ENCODE measurements at places on chromosomes 1 and 21. TPM values are rescaled to one million over a fixed set of nuclear protein-coding genes. Genes with fewer than 3 reads are reported as not detected.

Gene A3GALT2
- total RNA-seq: not detected

Gene DYNLT5
- 4.2 TPM for total RNA-seq

Gene SLC5A9
- total RNA-seq: not detected

Gene CXADR
- 26.6 TPM for total RNA-seq

Gene RNF223
- not detected for total RNA-seq

Gene PLA2G4A
- 10.6 TPM for total RNA-seq

Gene FAM229A
- total RNA-seq: 0.61 TPM

Gene BSDC1
- 46.1 TPM for total RNA-seq

Gene NTNG1
- total RNA-seq: 0.15 TPM

Gene PBXIP1
- 79.6 TPM for total RNA-seq

Gene LRRC3
- total RNA-seq: 0.61 TPM

Gene WNT9A
- 1.3 TPM for total RNA-seq

Gene PCAT6
- 1.1 TPM for total RNA-seq

Gene C1QB
- total RNA-seq: not detected

Gene MYOG
- not detected for total RNA-seq

Gene CAMSAP2
- 20.1 TPM for total RNA-seq

Gene SMG7
- total RNA-seq: 34.0 TPM

Gene NTMT2
- total RNA-seq: not detected

Gene HSD3B1
- not detected for total RNA-seq

Gene ST3GAL3
- total RNA-seq: 14.3 TPM

Gene MPZ
- 0.32 TPM for total RNA-seq

Gene ARHGEF16
- total RNA-seq: 0.32 TPM

Data from epithelial cell of umbilical artery (primary cell).